ENCODE measurements at places on chromosomes 12 and 14.

DNA sequence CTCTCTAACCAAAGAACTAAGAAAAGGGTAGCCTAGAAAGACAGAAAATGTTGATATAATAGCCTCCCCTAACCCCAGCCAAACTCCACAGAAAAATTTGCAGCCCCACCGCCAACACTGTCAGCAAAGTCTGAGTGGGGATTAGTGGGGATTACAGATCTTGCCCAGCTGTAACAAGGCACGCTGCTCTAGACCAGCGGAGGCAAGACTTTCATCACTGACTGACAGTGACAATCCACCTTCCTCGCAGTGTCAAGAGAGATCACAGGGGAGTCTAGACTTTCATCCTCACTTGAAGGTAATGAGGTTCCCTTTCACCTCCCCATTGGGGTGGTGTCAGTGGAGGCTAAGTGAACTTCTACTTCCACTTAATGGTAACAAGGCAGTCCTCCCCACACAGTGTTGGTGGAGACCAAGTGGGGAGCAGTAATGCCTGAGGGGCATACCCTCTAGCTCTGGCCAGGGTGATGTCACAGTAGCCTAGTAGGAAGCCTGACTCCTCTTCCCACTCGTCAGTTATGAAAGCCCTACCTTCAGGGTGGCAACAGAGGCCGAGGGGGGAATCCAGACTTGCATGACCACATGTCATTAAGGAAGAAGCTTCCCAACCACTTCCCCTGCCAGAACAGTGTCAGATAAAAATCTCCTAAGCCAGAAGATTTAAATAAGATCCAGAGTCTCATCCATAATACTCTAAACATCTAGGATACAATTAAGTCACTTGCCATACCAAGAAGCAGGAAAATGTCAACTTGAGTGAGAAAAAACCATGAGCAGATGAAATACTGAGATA lies 91.7 kb upstream of the RASSF8 start:
- no peak for DNase-seq

GRCh38 chr12:84397846-84398245 lies 514.8 kb downstream of the SLC6A15 start:
- DNase-seq = no peak

GRCh38 chr12:31009976-31010375 lies 63.7 kb upstream of the DDX11 start:
- no peak for DNase-seq

DNA sequence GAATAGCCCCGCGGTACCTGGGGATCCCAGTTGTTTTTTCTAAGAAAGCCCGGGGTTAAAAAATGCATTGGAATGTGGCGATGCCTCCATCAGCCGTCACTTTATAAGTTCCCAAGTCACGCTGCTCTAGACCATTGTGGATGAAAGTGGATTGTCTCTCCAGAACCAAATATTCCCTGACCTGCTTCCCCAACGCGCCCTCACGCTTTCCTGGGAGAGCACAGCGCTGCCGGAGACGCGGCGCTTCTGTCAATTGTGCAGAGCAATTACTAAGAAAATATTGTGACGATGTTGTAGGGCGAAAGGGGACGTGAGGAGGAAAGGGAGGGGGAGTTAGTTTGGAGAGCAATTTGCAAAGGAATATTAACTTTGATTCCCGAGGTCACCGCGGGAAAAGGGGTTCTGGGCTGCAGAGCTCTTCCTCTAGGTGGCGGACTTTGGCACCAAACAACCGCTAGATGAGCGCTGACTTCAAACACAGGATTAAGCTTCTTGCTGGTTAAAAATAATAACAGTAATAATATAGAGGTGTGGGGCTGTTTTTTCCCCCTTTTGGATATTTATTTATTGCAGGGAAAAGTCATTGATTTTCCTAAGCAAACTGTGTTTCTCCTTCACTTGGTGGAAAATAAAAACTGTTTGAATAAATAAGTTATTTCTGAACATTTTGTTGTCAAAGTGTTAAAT lies 9.6 kb upstream of the FOXG1 start:
- DNase-seq = no peak

DNA sequence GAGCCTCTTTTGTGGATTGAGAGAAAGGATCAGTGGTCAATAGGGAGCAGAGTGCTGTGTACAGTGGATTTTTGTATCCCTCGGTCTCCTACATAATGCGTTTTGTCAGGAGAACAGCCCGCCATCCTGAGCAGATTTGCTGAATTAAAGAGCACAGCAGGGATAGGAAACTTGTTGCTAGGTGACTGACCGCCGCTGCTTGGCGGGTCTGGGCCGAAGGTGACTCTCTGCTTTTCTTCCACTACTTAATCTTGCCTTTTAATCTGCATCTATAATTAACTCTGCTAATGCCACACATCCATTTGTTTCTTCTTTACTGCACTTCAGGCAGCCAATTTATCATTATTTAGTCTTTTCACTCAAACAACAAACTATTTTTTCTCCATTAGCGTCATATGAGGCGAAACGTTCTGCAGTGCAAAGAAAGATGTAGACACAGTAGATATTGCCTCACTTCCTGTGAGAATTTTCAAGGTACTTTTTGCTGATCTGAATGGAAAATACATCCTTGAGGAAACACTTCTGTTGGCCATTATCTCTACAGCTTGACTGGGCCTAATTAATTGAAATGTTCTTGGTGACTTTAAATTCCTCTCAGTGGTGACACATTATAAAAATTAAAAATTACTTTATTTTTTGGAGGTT lies 108.0 kb downstream of the PPM1A start:
- DNase-seq = no peak
